ENCODE measurements at places on chromosomes 7 and 10. TPM values are rescaled to one million over a fixed set of nuclear protein-coding genes. Genes with fewer than 3 reads are reported as not detected.

DNA sequence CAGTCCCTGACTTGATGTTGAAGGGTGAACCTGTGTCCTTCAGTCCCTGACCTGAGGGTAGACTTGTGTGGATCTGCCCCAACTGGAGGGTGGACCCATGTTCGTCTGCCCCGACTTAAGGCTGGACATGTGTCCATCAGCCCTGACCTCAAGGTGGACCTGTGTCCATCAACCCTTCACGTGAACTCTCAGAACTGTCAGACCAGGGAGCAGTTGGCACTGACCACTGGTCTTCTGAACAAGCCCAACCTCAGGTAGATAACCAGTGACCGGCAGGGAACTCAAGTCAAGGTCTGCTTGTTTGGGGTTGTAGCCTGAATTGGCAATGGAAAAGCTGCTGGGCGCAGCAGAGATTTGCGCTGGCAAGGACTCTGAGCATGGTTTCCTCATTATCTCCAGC, 96.5 kb downstream of the ADCY1 start:
- no peak for DNase-seq

ADRB1 gene
- total RNA-seq = not detected

DNA sequence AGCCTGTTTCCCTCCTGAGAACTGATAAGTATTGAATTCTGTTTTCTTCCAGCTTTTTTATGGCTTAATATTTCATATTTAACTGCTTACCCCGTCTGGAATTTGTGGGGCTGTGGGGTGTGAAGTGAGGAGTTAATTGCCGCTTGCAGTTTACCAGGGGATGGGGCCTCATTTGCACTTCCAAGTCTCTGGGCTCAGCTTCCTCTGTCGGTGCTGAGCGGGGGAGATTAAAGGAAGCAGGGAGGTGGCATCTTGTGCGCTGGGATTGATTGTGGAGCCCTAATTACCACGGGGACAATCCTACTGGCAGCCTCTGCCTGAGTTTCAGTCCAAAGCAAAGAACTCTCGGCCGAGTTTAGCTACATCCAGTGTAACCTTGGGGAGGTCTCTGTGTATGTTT, 33.4 kb downstream of the ELFN1 start:
- DNase-seq = no peak

DNA sequence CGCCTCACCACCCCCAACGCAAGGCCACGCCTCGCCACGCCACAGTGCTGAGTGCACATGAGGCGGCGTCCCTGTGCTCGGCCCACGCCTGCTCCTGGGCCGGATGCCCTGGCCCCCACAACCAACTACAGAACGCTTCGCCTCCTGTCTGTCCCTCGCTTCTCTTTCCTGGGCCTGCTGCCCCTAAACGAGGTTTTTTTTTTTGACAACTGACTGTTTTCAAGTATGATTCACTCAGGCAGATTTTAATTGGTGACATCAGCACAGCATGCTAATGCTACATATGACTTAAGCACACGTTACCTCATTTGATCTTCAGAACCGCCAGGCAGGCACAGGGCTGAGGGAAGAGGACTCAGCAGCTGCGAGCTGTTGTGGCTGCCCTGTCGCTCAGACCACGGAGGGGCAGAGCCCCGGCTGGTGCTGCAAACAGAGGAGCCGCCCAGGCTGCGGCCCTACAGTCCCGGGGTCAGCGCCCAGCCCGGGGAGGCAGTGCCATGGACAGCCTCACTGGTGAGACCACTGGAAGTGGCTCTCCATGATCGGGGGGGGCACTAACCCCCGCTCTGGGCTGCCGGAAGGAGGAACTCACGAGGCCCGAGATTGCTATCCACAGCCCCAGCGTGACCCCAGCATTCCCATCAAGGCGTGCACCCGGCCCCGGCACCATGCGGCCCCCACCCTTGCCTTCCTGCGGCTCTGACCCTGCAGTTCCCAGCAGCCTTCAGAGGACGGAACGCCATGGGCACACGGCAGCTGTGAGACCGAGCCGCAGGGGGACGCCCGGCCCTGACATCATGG, 212.8 kb downstream of the MAD1L1 start:
- DNase-seq = no peak

GRCh38 chr10:29322918-29323317, 34.0 kb downstream of the LYZL1 start:
- DNase-seq = no peak

MLLT10 gene
- total RNA-seq = 50.9 TPM

CAV1 gene
- total RNA-seq = 0.78 TPM

- no peak for DNase-seq
Observed at GRCh38 chr10:11949152-11949551, 93.5 kb downstream of the UPF2 start.

GRCh38 chr10:68077026-68077425, 1.9 kb upstream of the HERC4 start:
- DNase-seq = no peak

DNA sequence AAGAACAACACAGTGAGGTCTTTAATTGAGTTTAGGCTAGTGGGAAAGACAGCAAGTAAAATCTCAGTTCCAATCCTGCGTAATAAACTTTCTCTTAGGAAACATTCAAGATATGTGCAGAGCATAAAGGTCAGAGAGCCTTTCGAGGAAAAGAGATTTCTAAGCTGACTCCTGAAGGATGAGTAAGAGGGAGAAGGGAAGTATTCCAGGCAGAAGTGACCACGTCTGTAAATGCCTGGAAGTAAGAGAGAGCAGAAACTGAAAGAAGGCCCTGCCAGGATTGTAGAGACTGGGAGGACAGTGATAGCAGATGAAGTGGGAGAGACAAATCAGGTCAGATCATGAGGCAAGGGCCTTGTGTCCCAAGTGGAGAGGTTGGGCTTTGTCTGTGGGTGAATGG, 41.8 kb downstream of the PNLIPRP3 start:
- DNase-seq = no peak

- no peak for DNase-seq
Observed at GRCh38 chr10:112634096-112634830, 187.2 kb downstream of the VTI1A start.

GRCh38 chr10:115164220-115164619, 71.1 kb downstream of the ATRNL1 start:
- DNase-seq = no peak

Data from glutamatergic neuron (in vitro differentiated cells).